Trophoblast cell (in vitro differentiated cells and primary cell): ENCODE measurements at places on chromosomes 2 and 18.

- DNase-seq = no peak
Observed at GRCh38 chr2:187549193-187549592, 5.0 kb downstream of the TFPI start.

DNA sequence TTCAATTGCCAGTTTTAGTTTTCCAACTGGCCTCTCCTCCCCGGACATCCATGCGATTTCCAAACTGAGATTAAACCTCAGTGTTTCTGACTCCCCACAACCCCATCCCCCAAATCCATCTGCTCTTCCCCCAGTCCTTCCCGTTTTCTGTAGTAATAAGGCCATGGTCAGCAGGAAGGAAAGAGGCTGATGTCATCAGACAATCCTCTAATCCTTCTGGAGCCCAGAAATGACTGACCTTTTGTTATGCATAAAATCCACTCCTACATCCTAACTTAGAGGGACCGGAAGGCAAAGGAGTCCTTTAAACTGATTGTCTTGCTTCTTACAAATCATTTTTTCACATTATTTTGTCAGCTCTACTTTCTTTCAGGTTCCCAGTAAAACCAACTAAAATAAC lies 155.8 kb downstream of the INO80D start:
- DNase-seq = no peak

DNA sequence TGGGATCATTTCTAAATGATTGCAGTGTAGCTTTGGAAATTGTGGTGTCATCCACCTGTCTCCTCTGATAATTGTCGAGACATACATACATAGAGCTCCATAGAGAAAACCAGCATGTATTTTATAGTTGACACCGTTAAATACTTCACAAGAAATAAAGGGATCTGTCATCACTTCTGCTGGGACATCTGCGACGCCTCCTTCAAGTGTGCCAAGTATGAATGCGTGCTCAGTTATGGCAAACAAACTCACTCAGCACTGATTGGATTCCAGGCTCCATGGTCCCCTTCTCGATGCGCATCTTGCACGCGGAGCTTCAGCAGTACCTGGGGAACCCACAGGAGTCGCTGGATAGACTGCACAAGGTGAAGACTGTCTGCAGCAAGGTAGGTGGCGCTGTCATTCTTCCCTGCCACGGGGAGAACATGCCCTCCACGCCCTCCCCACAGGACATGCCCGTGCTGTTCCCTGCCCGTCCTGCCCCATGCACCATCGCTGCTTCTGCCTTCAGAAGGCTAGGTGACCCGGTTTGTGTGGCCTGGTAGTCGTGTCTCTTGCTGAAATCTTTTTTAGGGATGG lies 64.1 kb downstream of the TRAPPC12 start:
- DNase-seq = no peak

DNA sequence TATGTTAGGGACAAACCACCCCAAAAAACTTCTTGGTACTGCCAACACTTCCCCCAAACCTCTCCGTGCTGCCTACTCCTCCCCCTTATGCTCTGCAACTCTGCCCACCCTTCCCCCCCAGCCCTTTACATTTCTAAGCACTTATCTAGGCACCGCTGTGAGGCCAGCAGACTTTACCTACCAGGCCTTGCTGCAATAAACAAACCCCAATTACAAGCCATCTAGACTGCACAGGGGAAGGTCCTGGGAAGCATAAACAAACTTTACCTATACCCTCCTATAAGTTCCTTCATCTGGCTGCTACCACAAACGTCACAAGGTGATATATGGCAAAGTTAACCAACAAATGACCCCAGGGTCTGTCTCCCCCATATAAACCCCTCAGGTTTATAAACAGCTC lies 259.4 kb upstream of the GULP1 start:
- DNase-seq = no peak
